NCI-H1436 (cell line): ENCODE measurements at places on chromosomes 11 and 22.

GRCh38 chr11:69880041-69880825, 61.0 kb upstream of the FGF3 start:
- DNase-seq, result no peak

- no peak for DNase-seq
Measured at GRCh38 chr11:85540635-85541205, 86.4 kb downstream of the DLG2 start.

DNA sequence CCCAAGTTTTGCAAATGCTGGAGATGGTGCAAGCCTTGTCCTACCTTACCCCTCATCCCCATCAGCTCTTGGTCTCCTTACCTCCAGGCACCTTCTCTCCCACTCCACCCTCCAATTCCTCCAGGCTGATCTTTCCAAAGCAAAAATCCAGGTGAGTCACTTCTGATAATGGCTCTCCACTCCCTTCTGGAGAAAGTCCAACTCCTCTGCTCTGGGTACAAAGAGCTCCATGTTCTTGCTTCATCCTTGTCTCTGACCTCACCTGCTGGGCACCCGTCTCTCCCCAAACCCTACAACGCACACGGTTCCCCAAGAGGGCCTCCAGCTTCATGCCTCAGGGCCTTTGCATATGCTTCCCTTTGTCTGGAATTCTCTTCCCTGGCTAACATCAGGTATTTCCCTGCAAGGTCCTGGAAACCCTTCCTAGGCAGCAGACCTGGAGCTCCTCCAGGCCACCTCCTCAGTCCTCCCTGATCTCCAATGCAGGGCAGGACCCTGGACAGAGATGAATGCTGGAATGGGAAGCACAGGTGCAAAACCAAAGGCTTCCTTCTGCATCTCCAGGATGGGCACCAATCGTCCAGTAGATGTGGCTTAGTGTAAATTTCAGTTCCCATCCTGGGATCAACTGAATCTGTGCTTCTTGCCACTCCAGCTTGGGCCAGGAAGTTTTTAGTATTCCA, 22.7 kb downstream of the IFT27 start:
- DNase-seq, result no peak

GRCh38 chr22:46829941-46830715, 67.7 kb downstream of the TBC1D22A start:
- DNase-seq, result no peak

GRCh38 chr11:34213366-34213765, 107.9 kb downstream of the NAT10 start:
- no peak for DNase-seq

GRCh38 chr22:11253000-11253511, 4274.9 kb upstream of the OR11H1 start:
- DNase-seq, result no peak

DNA sequence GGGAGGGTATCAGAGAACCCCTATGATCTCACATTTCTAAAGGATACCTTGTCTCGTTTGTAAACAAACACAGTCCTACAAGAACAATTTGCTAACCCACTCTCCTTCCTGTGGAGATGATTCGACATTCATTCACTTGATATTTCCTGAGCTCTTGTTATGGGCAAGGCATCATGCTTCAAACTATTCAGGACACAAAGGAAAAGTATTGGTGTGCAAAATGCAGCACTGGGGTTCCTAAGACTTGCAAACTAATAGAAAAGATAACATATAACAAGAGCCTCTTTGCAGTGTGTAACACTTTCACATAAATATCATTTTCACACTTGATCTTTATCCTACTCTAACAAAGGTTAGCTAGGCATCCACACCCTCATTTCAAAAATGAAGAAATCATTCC, 211.5 kb upstream of the BLID start:
- no peak for DNase-seq

DNA sequence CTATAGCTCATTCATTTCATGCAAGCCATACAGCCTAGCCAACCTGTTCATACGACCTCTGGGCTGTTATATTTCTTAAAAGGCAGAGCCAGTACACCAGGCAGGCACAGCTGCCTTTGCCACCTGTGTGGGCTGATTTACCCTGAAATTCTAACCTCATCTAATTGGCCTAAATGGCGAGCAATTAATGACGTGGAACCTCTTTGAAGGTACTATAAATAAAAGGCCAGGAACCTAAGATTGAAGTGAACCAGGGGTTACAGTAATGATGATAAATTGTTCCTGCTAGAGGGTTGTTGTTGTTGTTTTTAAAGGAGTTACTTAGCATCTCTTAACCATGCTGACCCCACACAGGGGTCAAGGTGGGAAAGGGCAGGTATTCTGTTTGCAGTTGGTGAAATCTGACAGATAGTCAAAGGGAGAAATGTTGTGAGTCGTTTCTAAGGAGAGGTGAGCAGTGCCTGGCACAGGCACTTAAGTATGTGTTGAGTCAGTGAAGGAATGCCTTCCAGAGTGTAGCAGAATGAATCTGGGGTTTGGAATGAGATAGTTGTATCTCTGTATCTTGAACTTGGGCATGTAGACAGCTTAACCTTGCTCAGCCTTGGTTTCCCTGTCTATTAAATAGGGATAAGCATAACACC, 213.5 kb upstream of the NAV2 start:
- DNase-seq, result peak; percentile 81

DNA sequence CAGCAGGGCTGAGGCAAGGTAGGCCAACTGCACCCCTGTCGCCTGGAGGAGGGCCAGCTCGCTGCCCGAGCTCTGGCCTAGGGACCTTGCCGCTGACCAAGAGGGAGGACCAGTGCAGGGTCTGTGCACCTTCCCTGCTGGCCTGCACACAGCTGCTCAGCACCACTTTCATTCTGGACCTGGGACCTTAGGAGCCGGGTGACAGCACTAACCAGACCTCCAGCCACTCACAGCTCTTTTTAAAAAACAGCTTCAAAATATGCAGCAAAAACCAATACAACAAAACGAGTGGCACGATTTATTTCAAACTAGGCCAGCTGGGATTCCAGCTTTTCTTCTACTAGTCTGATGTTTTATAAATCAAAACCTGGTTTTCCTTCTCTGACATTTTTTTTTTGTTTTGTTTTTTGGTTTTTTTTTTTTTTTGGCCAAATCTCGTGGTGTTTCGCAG, 18.0 kb downstream of the RSPH14 start:
- DNase-seq, result no peak

GRCh38 chr11:122190768-122191167, 74.8 kb upstream of the BLID start:
- no peak for DNase-seq

- DNase-seq, result peak; percentile 48
Measured at GRCh38 chr22:46897246-46897623, 134.8 kb downstream of the TBC1D22A start.

GRCh38 chr22:40485813-40486667, 115.6 kb downstream of the SGSM3 start:
- no peak for DNase-seq
